ENCODE measurements at places on chromosomes 16 and 17.

DNA sequence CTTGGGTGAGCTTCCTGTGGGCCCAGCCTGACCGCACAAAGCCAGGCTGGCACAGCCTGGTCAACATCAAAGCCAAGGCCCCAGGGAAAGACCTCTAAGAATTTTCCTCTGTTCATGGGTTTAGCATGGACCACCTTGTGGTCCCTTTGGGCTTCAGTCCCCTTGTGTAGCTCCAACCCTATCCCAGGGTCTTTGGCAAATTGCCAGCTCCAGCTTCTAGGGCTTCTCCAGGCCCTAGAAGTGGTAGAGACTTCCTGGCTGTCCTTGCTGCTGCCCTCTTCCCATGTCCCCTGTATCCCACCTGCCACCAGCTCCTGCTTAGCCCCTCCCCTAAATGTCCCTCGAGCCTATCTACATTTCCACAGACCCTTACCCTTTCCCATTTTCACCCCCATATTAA lies 9.7 kb upstream of the ITGA3 start:
- DNase-seq: no peak

DNA sequence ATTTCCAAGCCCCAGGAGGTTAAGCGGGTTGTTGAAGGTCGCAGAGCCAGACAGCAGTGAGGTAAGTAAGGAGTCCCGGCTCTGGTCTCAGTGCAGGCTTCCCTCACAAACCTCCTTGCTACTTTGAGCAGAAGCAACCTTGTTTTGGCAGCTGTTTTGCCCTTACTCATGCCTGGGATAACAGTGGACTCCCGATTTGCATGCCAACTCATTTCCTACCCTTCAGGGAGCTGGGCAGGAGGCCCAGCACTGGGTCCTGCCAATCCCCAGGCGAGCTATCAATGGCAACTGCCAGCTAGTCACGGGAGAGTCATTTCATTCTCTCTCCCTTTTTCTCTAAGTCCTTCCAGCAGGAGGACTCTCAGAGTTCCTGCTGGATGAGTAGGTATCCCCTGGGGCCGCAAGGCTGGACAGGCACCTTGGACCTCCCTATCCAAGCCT lies 72.0 kb upstream of the KSR1 start:
- peak; percentile 86 for DNase-seq

DNA sequence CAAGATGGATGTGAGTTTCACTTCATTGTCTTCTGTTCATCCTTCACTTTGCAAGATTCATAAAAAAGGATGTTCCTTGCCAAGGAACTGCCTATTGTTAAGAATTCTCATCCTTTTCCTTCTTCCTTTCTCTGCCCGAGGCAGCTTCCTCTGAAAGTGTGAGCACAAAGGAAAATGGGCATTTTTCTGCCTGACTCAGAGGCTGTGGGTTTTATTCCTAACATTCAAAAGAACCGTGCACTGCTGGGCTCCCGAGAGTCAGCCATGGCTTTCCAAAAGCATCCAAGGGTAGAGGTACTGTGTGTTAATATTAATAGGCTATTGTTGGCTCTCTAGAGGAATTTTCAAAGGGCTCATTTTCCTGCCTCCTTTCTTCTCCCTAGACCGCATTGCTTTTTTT lies 289.4 kb downstream of the ABCC12 start:
- no peak for DNase-seq

DNA sequence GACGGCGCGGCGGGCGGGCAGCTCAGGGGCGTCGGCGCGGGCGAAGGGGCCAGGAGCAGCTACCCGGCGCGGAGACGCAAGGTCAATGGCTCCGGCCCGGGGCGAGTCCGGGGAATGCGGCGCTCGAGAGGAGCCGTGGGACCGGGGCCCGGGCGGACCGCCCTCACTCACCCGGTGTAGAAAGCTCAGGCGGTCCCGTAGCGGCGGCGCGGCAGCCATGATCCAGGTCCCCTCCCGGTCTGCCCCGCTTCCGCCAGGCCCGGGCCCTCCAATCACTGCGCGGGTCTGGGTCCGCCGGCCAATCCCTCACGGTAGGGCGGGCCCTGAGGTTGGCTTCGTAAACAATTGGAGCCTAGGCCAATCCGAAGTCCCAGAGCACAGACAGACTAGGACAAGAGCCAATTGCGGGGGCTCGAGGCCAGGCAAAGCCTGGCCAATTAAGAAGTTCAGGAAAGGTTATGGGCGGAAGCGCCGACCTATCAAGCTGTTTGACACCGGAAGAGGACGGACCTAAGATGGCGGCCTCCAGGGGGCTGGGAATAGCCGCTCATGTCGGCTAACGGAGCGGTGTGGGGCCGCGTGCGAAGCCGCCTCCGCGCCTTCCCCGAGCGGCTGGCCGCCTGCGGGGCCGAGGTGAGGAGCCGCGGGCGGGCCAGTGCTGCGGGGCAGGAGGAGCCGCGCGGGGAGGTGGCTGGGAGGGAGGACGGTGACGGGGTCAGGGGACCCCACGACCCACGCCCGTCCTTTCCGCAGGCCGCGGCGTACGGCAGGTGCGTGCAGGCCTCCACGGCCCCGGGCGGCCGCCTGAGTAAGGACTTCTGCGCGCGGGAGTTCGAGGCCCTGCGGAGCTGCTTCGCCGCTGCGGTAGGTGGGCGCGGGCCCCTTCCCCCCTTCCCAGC lies at the start of the genes NDUFAF8 and TEPSIN:
Gene NDUFAF8, plus strand, starts transcription at position 504 of the 899 bp plus-strand sequence. Its CDS starts 46 bp downstream, at position 550.
Gene TEPSIN, minus strand, starts transcription at position 241 of the 899 bp plus-strand sequence. Its CDS starts 22 bp downstream, at position 219.
- peak; percentile 97 for DNase-seq

- DNase-seq: peak; percentile 89
These were observed 19.7 kb downstream of the MEAK7 start for GRCh38 chr16:84484579-84485254.

GRCh38 chr17:83064021-83064731 lies 15.2 kb upstream of the METRNL start:
- peak; percentile 5 for DNase-seq

DNA sequence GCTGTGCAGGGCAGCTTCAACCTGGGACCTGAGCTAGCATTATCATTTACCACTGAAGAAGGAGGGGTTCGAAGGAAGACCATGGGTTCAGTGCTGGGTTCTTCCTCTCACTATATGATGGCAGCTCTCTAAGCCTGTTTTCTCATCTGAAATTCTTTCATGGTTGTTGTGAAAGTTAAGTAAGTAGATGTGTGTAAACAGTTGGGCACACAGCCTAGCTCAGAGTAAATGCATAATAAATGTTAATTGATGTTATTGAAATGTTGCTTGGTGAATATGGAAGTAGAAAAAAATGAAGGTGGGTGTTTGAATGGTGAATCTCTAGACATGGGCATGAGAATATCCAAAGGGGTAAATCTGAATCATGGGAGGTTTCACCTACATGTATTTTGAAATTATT lies 9.1 kb downstream of the CEP95 start:
- DNase-seq: no peak

DNA sequence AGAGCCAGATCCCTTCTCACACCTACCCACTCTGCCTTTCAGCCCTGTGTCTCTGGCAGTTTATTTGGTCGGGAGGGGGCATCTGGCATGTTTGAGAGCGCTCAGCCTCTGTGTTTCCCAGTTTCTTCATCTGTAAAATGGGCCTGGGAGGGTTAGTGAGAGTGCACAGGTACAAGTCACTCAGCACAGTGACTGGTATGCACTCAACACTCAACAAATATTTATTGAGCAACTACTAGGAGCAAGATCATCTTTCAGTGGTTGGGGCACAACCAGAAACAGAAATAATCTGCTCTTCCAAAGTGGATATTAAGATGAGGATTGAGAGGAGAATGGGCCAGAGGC lies 13.7 kb upstream of the SRCIN1 start:
- no peak for DNase-seq

GRCh38 chr17:55249861-55250260 lies 14.9 kb upstream of the HLF start:
- DNase-seq: no peak

DNA sequence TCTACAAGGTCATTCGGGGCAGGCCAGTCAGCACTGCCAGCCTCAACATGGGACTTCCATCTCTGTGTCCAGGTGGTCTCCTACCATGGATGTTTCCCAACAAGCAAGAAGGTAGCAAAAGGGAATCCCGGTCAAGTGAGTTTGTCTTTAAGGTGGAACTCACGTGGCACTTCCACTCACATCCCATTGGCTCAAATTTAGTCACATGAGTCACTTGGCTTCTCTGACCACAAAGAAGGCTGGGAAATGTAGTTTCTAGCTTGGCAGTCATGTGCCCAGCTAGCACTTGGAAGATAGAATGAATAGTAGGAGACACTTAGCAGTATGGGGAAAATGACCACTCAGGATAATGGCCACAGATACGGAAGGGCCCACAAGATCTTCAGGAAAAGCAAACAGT lies 106.6 kb downstream of the AIPL1 start:
- no peak for DNase-seq

DNA sequence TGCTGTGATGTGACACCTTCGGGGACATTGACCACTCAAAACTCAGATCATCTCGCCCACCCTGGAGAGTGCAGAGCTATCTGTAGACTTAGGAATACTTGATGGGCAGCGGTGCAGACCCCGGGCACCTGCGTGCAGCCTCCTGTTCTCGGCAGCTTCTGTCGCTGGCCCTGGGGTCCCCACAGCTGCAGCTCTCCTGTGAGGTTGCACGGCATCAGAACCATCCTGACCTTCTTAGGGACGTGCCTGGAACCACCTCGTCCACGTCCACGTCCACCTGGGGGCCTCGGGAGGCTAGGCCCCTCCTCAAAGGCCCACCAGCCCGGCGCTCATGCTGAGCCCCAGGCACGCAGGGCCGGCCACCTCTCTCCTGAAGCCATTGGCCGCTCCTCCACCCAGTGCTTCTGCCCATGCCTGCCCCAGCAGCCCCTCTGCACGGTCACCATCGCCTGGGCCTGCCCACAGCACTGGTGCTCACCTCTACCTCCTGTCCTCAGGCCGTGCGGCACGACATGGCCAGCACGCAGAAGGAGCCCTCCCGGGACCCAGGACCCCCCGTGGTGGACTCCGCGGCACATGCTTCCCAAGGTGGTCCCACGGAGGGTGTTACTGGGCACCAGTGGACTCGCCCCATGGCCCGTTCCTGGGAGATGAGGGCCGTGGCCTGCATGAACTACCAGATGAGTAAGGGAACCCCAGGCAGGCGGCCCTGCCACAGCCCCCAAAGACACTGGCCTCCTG lies 2.3 kb upstream of the WFIKKN1 start:
- DNase-seq: no peak

GRCh38 chr16:15950161-15950854 lies 892 bp downstream of the ABCC1 start:
- DNase-seq: peak; percentile 55

GRCh38 chr16:48126801-48127644 lies 28.8 kb downstream of the ABCC12 start:
- DNase-seq: peak; percentile 23

- peak; percentile 60 for DNase-seq
These were observed 350.9 kb downstream of the FOXL1 start for GRCh38 chr16:86929057-86929871.

DNA sequence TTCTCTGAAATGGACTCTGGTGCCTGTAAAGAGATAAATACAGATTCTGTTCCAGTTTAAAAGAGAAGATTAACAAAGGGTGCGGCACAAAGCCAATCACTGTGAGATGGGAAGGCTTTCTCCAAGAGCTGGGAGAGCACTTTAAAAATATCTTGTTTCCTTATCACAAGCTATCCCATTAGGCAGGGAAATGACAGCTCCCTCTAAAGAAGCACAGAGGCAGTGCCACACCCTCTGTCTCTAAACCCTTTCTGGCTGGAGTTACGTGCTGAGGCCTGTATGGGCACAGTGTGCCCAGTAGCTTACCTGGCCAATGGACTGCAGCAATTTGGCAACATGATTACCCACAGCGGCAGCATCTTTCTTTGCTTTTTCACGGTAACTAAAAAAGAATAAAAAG lies 9.0 kb upstream of the TERB1 start:
- no peak for DNase-seq

DNA sequence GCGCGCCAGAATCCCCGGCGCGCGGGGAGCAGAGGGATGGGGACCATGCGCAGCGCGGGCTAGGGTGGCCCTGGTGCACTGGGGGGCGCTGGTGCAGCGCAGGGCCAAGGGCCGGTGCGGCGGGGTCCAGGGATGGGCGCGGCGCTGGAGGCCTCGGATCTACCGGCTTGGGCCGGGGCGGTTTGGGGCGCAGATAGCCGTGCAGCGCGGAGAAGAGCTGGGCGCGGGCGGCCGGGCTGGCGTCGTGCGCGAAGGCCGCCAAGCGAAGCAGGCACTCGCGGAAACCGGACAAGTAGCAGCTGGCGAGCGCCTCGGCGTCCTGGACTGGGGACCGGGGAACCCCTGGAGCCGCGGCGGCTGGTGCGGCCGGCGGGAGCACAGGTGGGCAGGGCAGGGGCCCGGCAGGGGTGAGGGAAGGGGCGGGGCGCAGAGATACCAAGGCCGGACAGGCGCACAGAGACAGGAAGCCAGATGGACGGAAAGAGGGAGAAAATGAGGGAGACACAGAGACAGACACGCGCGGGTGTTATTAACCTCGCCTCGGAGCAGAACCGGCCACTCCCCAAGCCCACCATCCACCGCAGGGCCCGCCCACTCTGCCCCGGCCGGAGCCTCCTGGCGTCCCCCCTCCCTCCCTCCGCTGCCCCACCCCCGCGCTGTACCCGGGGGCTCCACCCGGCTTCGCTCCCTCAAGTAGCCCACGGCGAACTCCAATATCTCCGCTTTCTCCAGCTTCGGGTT lies 2.1 kb downstream of the HES7 start:
- DNase-seq: no peak

- DNase-seq: no peak
These were observed 40.5 kb upstream of the SKAP1 start for GRCh38 chr17:48470388-48471034.

- DNase-seq: no peak
These were observed 149.3 kb upstream of the KCNJ18 start for GRCh38 chr17:21542991-21543390.

- DNase-seq: no peak
These were observed 1.5 kb downstream of the NPLOC4 start for GRCh38 chr17:81635431-81635830.

DNA sequence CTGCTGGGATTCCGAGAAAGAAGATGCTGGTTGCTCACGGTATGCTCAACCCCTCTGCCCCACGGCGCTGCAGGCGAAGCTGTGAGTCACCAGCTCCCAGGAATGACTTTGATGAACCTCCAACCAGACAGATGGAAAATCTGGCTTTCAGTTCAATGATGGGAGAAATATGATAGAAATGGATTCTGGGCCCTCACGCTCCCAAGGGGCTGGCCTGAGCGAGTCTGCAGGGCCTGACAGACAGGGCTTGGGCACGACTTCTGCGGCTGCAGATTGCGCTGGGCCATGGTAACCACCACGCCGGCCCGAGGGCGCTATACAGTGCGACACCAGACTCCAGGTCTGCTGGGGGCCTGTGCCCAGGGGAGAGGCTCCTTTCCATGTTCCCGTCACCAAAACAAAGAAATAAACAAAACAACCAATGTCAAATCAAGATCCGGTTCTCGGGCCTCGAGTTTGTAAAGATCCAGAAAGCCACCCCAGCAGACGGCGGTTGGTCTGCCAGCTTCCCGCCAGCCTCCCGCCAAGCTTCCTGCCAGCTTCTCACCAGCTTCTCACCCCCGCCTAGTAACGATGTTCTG lies 11.1 kb upstream of the ABR start:
- no peak for DNase-seq

DNA sequence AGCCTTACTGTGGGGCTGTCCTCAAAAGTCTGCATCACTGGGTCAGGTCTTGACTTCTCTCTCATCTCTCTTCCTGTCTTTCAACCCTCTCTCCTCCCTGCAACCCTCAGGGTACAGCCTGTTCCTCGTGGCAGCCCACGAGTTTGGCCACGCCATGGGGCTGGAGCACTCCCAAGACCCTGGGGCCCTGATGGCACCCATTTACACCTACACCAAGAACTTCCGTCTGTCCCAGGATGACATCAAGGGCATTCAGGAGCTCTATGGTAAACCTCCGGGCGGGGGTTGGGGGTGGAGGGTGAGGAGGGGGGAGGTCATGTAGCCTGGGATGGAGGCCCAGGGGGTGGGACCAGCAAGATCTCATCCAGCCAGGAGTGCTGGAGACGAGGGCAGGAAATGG lies 12.7 kb downstream of the MMP2 start:
- peak; percentile 26 for DNase-seq

GRCh38 chr17:21176773-21177395 lies 37.1 kb downstream of the TMEM11 start:
- DNase-seq: no peak
